MCF 10A (cell line): ENCODE measurements at places on chromosomes 3 and 15. TPM values are rescaled to one million over a fixed set of nuclear protein-coding genes. Genes with fewer than 3 reads are reported as not detected.

The NRG4 gene
- total RNA-seq = not detected in 2 replicates

The PTPRG gene
- 47.9 and 54.5 TPM in 2 replicates for total RNA-seq

The DNAJA4 gene
- not detected in 2 replicates for total RNA-seq

The CELF6 gene
- total RNA-seq = 0.26 and 0.91 TPM in 2 replicates

The ARGFX gene
- total RNA-seq = not detected in 2 replicates
